Activated T-helper 1 cell treated with Interleukin-2 at 50 U/mL for 16 hours (primary cell): ENCODE measurements at places on chromosomes 4 and X.
A peak's percentile ranks its signal among the peaks of the same experiment; 100 is the strongest.

DNA sequence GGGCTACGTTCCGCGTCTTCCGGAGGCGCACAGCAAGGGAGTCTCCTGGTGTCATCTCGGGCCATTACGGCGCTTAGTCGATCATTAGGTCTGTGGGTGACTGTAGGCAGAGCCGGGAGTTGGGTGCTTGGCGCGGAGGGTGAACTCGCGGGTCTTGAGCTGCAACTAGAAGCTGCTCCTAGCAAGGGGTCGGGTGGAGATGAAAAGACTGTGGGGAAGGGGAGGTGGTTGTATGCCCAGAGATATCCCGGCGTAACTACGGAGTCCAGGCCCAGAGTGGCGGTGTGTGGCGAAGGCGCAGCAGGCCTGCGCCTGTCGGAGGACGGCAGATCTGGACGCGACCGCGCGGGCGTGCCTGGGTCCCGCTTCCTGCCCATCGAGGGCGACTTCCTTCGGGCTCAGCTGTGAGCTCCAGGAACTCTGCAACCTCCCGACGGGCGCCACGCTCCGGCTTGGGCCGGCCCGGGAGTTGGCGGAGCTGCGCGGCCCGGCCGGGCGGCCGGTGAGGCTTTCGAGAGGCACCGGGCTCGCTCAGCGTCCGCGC, 2.7 kb upstream of the NKX3-2 start:
- DNase-seq: no peak

DNA sequence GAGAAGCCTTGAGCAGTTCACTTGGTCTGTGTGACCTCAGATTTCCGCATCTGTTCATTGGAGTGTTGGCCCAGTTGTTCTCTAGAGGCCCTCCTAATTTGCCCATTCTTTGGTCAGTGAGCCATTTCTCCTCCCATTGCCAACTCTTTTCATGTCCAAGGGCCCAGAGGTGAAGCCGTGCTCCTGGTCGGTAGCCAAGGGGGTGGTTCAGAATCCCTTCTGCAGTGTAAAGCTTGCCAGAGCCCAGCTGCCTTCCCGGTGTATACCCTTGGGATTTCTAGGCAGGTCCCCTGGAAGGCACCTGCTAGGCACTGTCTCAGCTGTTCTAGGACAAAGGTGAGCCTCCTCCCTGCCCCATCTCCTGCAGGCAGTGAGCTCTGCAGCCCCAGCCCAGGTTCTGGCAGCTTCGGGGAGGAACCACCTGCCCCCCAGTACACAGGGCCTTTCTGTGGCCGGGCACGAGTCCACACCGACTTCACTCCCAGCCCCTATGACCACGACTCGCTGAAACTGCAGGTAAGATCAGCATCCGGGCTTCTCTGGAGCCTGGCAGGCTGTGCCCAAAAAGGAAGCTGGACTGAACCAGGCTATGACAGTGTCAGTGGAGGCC, 12.3 kb downstream of the SASH3 start:
- no peak for DNase-seq

DNA sequence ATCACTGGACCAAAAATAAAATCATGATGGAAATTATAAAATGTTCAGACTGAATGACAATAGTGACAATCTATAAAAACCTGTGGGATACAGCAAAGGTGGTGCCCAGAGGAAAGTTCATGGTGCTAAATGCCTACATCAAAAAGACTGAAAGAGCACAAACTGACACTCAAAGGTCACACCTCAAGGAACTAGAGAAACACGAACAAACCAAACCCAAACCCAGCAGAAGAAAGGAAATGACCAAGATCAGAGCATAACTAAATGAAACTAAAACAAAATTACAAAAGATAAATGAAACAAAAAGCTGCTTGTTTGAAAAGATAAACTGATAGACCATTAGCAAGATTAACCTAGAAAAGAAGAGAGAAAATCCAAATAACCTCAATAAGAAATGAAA, 78.7 kb downstream of the ANAPC10 start:
- no peak for DNase-seq

DNA sequence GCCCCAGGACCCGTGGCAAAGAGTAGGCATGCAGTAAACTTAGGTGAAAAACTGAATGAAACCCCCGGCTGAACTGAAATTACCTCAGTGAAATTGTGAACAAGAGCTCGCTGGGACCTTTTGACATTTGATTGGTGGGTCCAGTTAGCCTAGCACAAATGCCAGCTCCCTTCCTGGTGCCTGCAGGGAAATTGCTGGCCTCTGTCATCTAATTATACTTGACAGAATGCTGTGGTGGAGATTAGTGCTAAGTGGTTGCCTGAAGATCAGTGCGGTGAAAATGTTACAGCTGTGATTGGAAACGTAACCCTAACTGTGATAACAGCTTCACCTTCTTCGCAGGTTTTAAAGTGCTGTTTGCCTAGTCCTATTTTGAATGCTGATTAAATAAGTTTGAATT, 43.0 kb downstream of the ADD1 start:
- no peak for DNase-seq

DNA sequence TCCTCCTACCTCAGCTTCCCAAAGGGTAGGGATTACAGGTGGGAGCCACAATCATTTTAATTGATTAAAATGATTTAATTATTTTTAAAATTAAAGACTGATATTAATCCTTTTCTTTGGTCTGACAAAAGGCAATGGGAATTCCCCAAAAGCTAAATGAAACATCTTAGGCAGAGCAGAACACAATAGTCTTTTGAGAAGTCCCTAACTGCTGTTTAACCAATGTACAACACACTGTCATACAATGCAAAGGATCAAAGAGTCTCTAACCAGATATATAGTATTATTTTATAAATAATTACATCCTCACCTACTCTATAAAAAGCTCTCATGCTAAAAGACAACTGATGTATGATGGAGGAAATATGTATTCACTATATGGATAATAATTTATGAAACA, 47.0 kb downstream of the THAP9 start:
- no peak for DNase-seq

GRCh38 chr4:92012899-92013867, 290.6 kb upstream of the GRID2 start:
- no peak for DNase-seq

GRCh38 chr4:186819342-186820086, 95.9 kb upstream of the FAT1 start:
- no peak for DNase-seq

GRCh38 chr4:123941306-123941705, 544.7 kb downstream of the SPRY1 start:
- no peak for DNase-seq

- no peak for DNase-seq
Observed at GRCh38 chrX:45762699-45763647, 562.3 kb upstream of the DIPK2B start.

GRCh38 chr4:84503495-84504437, 4.7 kb upstream of the NKX6-1 start:
- no peak for DNase-seq

DNA sequence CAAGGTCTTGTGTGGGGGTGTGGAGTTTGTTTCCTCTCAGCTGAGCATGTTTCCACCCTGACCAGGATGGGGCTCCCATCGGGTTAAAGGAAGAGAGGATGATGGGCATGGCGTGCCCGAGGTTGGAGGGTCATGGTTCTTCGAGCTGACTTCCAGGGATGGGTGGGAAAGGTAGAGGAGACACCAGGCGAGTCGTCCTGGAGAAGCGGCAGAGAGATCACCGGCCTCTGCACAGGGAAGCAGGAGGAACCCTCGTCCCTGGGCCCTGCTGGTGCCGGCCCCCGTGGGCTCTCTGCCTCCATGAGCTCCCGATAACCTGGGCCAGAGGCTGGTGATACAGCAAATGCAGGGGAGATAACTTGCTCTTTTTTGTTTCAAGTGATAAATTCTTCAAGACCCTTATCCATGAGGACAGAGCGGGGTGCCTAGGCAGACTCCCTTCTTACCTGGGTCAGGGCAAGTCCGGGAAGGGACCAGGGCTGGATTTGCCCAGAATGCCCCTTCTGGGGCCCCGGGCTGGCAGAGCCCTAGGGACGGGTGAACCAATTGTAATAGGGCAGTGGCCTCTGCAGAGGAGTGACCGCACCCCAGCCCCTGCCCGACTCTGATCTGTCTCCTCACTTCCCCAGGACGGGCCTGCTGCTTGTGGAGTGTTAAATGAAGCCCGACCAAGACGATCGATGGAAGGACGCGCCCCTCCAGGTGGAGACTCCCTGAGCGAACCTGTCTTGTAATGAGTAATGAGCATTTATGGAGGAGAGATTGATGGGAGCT, 63.0 kb downstream of the CPZ start:
- DNase-seq: no peak

- no peak for DNase-seq
Observed at GRCh38 chrX:76821276-76821675, 393.8 kb downstream of the MAGEE1 start.

- DNase-seq: no peak
Observed at GRCh38 chr4:82694046-82694445, 104.5 kb downstream of the SCD5 start.

- no peak for DNase-seq
Observed at GRCh38 chrX:15188039-15188438, 81.8 kb downstream of the ASB9 start.

DNA sequence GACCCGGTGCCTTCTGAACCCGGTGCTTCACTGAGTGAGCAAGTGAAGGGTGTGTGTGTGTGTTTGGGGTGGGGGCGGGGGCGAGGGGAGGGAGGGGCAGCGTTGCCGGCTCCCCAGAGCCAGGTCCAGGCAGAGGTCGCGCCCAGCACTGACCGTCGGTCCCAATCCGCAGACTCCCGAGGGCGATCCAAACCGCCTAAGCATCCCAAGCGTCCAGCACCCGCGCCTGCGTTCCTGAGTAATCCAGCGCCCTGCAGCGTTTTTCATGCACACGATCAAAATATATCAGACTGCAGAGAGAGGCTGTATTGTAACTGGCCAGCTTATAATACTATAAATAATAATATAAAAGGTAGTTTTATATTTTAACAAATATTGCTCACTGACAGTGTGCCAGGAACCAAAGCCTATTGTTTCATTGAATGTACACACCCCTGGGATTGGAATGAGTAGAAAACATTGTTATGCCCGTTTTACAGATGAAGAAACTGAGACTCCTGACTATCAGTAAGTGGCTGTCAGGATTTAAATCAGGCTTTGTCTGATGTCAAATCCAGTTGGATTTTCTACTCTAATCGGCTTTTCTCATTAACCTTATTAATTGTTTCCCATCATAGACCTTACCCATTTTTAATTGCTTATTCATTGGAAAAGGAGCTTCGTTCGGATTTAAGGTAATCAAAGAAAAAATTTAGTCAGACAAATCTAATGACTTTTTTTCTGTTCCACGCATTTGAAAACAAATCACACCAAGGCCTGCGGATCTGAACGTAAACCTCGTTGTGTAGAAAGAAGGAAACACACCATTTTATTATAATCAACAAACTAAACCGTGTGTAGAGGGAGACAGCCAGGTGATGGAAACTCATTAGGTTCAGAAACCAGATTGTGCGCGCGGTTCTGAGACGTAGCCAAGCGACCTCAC, 4.0 kb upstream of the NKX3-2 start:
- no peak for DNase-seq

GRCh38 chrX:46929439-46930261, 17.4 kb downstream of the JADE3 start:
- DNase-seq: no peak

DNA sequence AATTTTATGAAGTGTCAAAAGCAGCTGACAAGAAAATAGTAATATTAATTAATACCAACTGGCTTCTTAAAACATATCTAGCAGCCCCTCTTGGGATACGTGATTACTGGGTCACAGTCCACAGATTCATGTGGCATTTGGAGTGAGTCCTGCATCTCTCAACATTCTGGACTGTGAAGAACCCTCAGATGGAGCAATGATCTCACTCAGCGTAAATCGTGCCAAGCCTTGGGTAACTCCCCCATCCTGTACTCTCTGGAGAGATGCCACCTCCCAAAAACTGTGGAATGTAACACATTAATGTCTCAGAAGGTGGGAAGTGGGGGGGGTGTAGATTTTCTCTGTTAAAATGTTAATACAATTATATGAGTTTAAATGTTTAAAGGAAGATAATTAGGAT, 118.2 kb upstream of the IQCM start:
- no peak for DNase-seq

DNA sequence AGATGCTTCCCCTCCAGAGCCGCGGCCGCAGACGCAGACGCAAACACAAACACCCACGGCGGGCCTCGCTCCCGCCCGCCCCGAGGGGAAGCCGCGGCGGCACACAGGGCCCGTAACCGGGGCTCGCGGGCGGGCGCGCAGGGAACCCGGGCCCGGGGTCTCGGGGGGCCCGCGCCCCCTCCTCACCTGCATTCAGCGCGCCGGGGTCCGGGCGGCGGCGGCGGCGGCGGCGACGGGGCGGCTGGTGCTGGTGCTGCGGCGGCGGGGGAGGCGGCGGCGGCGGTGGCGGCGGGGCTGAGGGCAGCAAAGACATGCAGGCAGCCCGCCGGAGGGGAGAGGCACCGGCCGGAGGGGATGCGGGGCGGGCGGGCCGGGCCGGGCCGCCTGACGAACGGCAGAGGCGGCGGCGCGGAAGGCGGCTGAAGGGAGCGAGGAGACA, 255 bp upstream of the CNOT6L start:
- DNase-seq: peak; percentile 82

DNA sequence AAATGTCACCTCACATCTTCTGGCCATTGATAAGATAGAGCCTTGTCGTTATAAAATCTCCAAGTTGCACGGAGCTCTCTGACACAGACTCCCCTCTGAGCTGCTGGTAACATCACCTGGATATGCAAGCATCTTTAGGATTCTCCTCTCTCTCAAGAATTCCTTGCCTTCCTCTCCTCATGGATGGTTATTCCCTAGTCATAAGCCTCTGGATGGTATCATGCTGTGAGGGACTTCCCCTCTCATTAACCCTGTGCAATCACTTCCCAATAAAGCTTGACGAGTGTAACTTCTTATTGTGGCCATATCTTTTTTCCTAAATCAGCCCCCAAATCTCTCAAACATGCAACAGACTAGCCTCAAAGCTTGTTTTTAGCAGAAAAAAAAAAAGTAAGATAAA, 1057.0 kb upstream of the SLIT2 start:
- DNase-seq: no peak

DNA sequence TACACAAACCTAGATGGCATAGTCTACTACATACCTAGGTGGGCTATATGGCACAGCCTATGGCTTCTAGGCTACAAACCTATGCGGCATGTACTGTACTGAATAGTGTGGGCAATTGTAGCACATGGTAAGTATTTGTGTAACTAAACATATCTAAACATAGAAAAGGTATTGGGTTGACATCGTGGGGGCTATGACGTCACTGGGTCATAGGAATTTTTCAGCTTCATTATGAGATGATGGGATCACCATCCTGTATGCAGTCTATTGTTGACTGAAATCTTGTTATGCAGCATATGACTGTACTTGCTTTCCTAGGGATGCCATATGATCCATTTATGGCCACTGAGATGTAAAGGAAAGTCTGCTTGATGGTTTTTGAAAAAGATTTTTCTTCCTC, 1.9 kb upstream of the EXOC1L start:
- no peak for DNase-seq
